WERI-Rb-1 (cell line): ENCODE measurements at places on chromosomes 6 and 20.

DNA sequence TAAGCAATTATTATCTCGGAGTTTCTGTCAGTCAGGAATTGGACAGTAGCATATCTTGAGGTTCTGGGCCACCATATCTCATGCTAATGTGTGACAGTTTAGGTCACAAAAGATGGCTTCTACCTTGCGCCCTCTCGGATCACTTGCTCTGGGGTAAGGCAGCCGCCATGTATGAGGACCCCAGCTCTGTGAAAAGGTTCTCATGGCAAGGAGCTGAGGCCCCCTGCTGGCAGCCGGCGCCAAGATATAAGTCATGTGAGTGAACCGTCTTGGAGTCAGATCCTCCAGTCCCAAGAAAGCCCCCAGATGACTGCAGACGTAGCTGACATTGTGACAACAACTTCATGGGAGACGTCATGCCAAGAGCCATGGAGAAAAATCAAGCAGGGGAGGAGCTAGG, 670.8 kb downstream of the KIF16B start:
- peak; percentile 71 for DNase-seq

- DNase-seq: no peak
These were observed 34.0 kb downstream of the CEP85L start for GRCh38 chr6:118617417-118617816.

GRCh38 chr6:12364621-12365020, 74.5 kb downstream of the EDN1 start:
- no peak for DNase-seq

- no peak for DNase-seq
These were observed 69.0 kb upstream of the ZNF184 start for GRCh38 chr6:27541933-27542297.

GRCh38 chr20:25987073-25987927, 290.6 kb upstream of the ZNF337 start:
- DNase-seq: no peak

- DNase-seq: no peak
These were observed 99.8 kb downstream of the TFAP2A start for GRCh38 chr6:10315034-10315433.

- DNase-seq: peak; percentile 88
These were observed at the start of gene FUT9 for GRCh38 chr6:96015518-96016333. TSS of gene FUT9 (plus strand) at chr6:96015974. CDS start at chr6:96203156, 187,182 bp downstream.

DNA sequence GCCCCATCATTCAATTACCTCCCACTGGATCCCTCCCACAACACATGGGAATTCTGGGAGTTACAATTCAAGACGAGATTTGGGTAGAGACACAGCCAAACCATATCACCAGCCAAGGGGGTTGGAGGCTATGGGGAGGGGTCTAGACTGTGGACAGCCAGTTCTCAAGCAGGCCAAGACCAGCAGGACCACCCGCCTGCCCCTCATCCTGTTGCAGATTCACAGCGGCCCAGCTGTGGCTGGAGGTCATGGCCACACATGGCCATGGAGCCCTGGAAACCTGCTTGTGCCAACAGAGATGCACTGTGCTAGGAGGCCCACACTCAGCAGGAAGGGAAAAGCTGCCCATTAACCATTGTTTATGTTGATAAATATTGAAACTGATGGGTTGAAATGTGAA, 240.5 kb downstream of the TTLL2 start:
- DNase-seq: no peak

DNA sequence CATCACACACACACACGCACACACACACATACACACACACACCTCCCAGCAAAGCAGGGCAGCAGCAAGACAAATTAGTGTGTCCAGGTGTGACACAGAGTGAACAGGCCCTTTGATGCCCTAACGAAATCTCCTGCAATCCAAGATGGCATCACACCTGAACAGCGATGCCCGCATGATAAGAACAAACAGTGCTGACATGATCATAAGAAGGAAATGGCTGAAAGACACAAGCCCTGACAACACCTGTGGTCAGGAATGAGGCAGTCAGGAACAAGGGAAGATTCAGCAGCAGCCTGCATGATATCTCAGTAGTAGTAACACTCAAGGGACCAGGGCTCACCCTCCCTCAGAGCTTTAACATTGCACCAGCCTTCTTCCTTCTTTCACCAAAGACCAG, 156.9 kb downstream of the FAXC start:
- no peak for DNase-seq

- peak; percentile 22 for DNase-seq
These were observed 533.1 kb upstream of the CDH4 start for GRCh38 chr20:60718743-60719480.

GRCh38 chr6:100185615-100186014, 191.6 kb upstream of the MCHR2 start:
- no peak for DNase-seq

DNA sequence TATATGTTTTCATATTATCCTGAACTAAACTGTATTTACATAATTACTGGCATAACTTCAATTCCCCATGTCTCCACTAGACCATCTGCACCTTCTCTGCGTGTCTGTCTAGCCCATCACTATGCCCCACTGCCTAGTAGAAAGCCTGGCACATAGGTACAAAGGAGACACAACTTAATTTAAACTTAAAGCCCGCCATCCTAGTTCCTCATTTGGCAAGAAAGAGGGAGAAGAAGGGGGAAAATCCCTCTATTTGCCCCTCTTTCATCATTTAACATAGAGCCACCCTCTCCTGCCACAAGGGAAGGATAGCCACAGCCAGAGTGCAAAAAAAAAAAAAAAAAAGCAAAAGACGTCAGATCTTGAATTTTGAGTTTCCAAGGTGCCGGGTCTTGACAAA, 1.8 kb downstream of the PKIG start:
- DNase-seq: no peak

DNA sequence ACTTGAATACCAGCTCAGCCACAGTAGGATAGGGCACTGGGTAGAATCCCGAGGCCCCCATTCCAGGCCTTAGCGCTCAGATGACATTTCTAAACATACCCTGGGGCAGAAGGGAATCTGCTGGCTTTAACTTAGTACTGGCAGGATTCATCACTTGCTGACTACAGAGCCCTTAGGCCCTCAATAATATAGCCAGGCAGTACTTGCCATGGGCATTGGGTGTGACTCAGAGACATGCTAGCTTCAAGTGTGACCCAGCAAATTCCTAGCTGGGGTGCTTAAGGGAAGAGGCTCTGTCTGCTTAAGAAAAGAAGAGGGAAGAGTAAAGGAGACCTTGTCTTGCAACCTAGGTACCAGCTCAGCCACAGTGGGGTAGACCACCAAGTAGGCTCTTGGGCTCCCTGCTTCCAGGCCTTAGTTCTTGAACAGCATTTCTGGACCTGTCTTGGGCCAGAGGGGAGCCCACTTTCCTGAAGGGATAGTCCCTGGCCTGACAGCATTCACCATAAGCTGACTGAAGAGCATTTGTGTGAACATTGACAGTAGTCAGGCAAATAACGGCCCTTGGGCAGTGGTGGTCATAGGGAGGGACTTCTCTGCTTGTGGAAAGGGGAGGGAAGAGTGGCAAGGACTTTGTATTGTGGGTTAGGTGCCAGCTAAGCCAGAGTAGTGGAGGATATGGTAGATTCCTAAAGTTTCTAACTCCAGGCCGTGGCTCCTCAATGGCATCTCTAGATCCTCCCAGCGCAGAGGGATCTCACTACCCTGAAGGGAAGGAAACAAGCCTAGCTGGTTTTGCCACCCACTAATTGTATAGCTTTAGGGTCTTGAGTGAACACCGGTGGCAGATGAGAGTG, 48.5 kb upstream of the HACE1 start:
- no peak for DNase-seq

DNA sequence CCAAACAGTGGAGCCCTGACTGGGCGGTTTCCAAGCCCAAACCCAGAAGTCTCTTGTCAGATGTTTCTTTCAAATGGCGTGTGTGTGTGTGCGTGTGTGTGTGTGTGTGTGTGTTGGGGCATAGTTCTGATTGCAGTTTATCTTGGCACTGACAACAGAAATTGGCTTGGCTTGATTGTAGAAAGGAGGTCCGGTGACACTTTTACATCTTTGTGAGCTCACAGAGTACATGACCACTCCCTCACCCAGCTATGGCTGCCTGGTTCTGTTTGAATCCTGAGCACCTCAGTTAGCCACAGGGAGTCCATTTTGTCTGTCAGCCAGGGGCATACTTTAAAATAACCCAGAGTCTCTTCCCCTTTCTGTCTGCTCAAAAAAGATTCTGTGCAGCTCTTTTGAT, 276.3 kb downstream of the CD83 start:
- DNase-seq: no peak

DNA sequence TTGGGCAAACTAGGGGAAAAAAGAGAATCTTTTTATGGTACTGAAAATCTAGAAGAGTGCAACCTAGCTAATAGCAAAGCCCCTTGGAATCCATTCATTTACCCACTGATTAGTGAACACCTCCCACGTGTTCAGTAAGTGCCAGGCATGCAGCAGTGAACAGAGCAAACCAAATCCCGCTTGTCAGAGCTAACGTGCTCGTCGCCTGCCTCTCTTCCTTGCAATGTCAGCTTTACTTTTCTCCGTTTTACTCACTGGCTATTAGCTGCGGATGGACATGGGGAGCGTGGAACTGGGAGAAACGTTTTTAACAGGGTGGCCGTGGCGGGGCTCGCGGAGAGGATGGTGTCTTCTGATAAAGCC, 120.4 kb downstream of the SYNDIG1 start:
- no peak for DNase-seq

GRCh38 chr6:116078522-116078921, 17.8 kb upstream of the FRK start:
- DNase-seq: no peak
